HCT116 (cell line): ENCODE measurements at places on chromosomes 1 and 21. TPM values are rescaled to one million over a fixed set of nuclear protein-coding genes. Genes with fewer than 3 reads are reported as not detected.

TNFSF18 gene
- 1.6 TPM for total RNA-seq

RIPPLY3 gene
- not detected for total RNA-seq

LCE3E gene
- not detected for total RNA-seq

MTARC1 gene
- 26.5 TPM for total RNA-seq

FLG2 gene
- not detected for total RNA-seq

SPRR2E gene
- total RNA-seq = not detected

CFAP107 gene
- not detected for total RNA-seq

CLIC4 gene
- total RNA-seq = 77.2 TPM

SLC6A17 gene
- 10.5 TPM for total RNA-seq

LRRC53 gene
- total RNA-seq = not detected

OR2AJ1 gene
- total RNA-seq = not detected

DNA sequence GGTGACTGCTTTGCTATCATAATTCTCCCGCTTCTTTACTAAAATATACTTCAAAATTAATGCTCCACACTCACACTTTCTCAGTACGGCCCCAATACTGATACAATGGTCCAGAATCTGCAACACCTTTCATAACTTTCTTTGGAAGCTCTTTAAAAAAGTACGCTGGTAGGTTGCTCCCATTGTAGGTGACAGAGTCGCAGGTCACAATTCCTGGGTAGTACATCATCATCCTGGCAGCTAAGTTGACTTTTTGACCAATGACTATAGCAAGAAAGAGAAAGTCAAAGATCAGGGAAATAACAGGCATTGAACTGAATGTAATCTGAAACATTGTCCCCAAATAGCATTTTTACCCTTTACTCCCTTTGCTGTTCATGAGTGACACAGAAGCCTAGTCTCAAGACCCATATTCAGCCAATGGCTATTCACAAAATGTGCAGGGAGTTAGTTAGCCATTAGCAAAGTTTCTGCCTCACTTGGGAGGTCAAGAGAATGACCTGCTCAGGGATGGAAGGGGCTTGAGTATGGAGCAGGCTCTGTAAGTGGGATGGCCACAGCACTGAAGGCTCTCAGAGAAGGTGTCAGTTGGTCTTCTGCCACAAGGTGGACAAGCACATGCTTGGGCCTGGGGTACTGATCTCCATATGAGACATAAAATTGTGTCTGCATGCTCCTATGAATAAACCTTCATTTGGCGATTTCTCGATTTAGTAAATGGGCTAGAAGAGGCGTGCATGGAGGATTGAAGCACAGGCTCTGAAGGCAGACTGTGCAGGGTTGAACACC is 35.4 kb downstream of the ADCY10 start:
- DNase-seq = no peak

- DNase-seq = peak; percentile 73
These were observed 6.9 kb upstream of the CAMK1G start for GRCh38 chr1:209576392-209577197.

GRCh38 chr1:27713139-27713725 is 12.5 kb upstream of the FAM76A start:
- DNase-seq = no peak

DNA sequence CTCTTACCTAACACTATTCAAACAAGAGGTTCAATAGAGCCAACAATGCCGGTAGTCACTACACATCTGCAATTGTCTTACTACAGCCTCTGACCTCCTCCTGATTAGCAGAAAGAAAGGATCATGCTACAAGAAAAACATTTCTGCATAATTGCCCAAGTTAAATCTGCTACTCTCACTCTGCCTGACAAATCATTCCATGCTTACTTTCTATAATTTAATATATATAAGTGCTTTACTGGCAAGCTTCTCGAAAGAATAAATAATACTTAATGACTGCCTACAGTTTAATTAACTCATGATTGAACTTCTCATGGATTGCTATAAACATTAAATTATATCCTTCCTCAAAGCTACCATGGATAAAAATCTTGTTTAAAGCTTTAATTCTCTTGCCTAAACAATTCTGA is 156.0 kb downstream of the SLC45A1 start:
- DNase-seq = no peak

DNA sequence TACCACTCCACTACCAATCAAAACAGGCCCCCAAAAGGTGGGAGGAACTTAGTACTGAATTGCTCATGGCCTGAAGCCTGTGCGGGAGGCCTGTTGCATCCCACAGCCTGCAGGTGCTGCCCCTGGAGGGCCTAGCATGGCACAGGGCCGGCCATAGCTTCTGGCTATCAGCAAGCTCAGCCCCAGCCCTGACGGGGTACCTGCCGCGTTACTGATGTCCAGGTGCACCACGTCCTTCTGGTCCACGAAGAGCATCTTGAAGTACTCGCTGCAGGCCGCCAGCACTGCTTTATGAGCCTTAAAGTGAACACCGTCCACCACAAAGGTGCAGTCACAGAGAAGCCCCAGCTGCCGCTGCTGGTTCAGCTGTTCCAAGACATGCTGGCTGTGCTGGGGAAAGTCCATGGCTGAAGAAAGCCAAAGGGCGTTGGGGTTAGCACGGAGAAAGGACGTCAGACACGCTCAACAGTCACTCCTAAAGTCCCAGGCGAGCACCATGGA is 27.8 kb downstream of the ZBTB17 start:
- no peak for DNase-seq

GRCh38 chr1:102970496-102971078 is 137.7 kb downstream of the COL11A1 start:
- peak; percentile 51 for DNase-seq

DNA sequence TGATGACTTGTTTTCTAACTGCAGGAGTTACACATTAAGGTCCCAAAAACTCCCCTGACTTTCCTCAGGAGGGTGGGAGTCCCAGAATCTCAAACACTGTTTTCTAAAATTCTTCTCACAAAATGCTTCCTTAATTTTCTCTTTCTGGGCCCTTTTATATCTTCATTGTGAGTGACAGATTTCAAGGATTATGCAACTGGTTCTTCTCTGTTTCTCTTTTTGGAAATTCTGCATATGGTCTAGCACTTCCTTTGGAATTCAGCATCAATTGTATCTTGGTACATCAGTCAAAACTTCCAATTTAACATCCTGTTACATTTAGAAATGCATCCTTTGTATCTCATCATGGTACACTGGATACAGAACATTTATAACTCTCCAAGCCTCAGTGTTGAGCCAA is 59.7 kb downstream of the LMO4 start:
- no peak for DNase-seq

- no peak for DNase-seq
These were observed 26.5 kb downstream of the ELAPOR1 start for GRCh38 chr1:109140392-109140791.

DNA sequence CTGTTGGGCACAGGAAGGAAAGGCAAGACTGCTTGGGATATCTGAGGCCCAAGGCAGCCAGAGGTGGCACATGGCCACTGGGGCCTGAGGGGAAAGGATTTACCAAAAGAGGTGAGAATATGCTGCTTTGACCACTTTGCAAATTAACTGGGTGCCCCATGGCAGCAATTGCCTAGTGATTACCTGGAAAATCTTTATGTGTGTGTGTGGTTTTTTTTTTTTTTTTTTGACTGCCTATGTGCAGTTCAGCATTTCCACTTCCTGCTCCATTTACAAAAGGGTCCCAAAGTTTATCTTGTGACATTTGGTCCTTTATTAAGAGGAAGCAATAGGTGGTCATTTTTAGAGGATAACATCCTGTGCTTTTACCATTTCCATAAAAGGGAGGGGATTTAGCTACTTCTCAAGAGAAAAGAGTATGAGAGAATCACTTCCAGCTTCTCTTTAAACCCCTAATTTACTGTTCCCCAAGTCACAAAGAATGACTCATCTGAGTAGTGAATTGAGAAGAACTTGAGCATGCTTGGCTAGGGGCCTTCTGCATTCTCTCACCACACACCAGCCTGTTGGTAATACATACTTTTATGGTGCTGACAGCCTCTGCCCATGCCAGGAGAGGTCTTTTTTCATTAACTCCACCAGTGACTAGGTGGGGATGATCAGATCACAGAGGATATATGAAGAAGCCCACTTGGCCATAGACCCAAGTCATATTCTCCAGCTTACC is 52.1 kb downstream of the SYDE2 start:
- DNase-seq = no peak

DNA sequence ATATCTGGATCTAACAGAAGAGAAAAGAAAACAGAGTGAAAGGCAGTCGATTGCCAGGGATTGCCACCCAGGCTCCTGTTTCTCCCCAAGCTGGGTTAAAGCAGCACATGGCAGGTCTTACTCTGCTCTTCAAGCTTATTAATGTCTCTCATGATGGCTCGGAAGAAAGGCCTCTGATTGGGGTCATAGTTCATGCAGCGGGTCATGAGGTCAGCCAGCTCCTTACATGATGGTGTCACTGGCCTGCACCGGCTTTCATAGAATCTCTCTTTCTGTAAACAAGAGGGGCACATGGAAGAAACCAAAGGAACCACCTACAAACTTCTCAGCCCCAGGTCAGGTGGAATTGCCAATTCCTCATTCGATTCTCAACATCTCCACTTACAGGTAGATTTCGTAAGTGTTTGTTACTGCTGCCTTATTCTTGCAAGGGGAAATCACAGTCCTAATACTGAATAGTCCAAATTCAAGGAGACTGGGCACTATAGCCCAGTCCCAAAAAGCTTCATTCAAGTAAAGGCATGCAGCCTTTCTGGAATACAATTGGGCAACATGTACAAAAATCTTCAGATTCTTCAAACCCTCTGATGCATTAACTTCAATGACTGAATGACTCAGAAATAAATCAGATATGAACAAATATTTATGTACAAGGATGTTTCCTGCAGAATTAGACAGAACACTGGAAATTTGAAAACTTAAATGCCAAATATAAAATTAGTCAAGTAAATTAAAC is 96.6 kb downstream of the RAVER2 start:
- no peak for DNase-seq

- no peak for DNase-seq
These were observed 909.4 kb downstream of the ADGRL2 start for GRCh38 chr1:82710091-82710490.

DNA sequence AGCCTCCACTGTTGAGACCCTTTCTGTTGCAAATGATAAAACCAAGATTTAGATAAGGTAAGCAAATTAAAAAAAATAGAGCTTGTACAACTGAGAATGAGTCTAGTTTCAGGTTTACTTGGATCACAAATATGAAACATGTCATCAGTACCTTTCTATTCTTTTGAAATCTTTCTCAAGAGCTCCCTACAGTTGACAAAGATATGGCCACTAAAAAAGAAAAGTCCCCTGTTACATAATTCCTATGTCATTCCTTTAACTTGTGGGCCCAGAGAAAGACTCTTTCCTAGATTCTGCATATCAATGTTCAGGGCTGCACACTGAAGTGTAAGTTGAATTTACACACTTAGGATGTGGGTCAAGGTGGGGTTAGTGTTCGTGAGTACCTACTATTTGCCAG is 168.1 kb downstream of the PLA2G4A start:
- no peak for DNase-seq

GRCh38 chr1:12080773-12081556 is 17.9 kb downstream of the TNFRSF8 start:
- DNase-seq = no peak

GRCh38 chr1:39877231-39877778 is 6.0 kb downstream of the TRIT1 start:
- no peak for DNase-seq

DNA sequence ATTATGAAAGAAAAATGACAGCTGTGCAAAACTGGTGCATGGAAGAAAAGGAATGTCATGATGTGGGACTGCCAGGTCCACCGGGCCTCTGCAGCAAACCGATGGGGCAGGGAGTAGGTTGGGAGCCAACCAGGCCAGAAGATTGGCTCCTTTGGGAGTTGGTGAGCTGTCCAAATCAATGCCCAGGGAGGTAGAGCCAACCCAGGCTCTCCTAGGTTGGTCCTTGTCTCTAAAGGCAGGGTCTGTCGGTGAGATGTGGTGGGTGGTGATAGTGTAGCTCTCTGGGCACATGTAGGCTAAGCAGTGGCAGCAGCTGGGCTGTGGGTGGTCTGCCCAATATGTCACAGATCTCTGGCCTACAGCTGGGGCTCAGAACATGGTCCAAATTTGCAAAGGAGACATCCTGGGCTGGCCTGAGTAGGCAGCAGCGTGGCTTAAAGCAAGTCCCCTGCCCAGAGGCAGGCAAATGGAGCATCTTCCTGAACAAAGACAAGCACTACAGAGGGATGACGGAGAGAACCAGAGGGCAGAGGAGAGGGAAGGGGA is 61.2 kb upstream of the PRDX6 start:
- DNase-seq = no peak

- no peak for DNase-seq
These were observed 10.5 kb downstream of the VANGL1 start for GRCh38 chr1:115652236-115652788.

GRCh38 chr1:36737767-36738166 is 255.1 kb upstream of the CSF3R start:
- no peak for DNase-seq

DNA sequence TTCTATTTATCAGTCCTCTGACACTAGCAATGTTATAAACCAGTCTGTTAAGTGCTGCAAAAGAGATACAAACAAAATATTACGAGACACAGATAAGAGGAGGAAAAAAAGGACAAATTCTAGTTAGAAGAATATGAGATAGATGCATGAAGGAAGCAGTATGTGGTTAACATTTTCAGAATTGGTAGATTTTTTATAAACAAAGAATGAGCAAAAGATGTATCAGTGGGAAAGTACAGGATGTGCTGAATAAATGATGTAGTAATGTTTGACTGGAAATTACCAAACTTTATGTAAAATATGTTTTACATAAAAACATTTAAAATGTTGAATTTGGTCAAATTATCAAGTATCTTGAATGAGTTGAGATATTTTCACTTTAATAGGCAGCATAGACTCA is 574.2 kb downstream of the NUF2 start:
- no peak for DNase-seq

GRCh38 chr1:244056577-244056976 is 5.5 kb downstream of the ZBTB18 start:
- DNase-seq = no peak

DNA sequence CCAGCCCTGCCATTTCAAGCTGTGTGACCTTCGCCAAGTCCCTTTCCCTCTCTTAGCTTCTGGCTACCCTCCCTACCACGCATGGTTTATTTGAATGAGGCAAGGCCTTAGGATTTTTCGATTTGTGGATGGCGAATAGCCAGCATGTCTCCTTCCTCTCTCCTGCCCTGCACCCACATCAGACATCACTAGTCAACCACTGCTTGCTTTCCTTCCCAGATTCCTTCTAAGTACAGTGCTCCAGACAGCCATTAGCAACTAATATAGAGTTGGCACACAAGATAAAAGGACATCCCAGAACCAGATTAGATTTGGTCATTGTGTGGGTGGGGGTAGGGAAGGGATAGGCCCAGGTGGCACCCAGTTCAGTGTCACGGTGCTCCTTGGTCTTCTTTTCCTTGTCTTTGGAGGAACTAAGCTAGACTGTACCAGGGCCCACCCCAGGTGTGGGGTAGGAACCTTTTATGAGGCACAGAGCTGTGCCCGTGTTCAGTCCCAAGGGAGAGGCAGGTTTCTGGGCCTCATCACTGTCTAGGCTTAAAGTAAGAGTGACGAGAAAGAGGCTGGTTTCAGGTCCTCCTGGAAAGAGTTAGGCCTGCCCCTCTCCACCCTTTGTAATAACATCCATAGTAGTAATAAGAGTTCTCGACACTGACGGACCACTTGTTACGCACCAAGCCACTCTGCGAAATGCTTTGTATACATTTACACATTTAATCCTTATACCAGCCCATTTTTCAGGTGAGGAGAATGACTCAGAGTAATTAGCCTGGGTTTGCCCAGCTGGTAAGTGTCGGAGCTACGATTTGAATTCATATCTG is 8.6 kb downstream of the ALPL start:
- no peak for DNase-seq
